ENCODE measurements at places on chromosomes 7 and 10.

DNA sequence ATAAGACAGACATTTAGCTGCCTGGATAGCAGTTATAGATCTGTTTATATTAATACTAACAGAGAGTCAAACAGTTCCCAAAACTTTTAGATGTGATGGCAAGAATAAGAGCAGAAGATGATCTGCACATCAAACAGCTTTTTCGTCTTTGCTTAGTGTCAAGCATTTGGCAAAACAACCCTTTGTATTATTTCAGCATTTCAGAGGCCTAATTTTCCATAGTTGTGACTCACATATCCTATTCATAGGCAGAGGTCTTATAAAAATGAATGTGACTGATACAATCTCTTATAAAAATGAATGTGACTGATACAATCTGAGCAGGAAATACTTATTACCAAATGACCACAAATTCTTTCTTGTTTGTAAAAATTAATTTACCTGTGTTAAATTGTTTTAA lies 71.2 kb downstream of the LRRTM3 start:
- DNase-seq, result no peak

GRCh38 chr7:20307119-20307518 lies 23.6 kb upstream of the ITGB8 start:
- peak; percentile 55 for DNase-seq

GRCh38 chr10:130159192-130159794 lies 23.1 kb downstream of the GLRX3 start:
- DNase-seq, result no peak

GRCh38 chr10:4181621-4182049 lies 396.6 kb upstream of the KLF6 start:
- DNase-seq, result no peak

GRCh38 chr7:12581897-12582296 lies 11.4 kb downstream of the SCIN start:
- DNase-seq, result no peak

GRCh38 chr10:42866115-42866995 lies 83.8 kb downstream of the BMS1 start:
- peak; percentile 67 for DNase-seq

- DNase-seq, result no peak
These were observed 22.7 kb upstream of the CBLL1 start for GRCh38 chr7:107721286-107721685.

DNA sequence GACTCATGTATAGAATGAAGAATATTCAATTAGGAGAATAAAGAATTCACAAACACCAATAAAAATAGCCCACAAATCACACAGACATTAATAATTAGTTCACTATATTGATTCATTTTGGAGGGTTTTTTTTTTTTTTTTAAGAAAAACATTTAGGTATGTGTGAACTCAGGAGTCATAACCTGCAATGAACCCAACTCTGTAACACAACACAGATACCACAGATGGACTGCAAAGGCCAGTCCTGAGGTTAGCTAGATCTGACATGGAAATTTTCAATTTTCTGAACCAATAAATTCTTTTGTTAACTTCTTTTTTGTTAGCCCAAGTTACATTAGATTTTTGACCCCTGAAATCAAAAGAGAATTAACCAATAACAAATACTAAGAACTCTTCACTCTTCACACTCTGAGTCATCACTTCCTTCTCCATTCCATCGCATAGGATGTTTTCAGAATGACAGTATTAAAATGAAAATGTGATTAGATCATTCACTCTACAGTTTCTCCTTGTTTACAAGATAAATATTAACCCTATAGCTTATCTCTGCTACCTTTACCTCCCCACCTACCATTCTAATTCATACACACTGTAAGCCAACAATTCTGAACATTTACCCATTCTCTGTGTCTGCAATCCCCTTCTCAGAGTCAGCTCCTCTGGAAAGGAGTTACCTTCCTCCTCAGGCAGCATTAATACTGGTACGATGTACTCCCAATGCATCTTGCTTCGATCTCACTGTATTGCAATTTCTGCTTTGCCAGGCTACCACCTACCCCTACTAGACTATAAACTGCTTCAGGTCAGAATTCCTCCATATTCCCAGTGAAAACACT lies 141.5 kb downstream of the LRRN3 start:
- peak; percentile 61 for DNase-seq

DNA sequence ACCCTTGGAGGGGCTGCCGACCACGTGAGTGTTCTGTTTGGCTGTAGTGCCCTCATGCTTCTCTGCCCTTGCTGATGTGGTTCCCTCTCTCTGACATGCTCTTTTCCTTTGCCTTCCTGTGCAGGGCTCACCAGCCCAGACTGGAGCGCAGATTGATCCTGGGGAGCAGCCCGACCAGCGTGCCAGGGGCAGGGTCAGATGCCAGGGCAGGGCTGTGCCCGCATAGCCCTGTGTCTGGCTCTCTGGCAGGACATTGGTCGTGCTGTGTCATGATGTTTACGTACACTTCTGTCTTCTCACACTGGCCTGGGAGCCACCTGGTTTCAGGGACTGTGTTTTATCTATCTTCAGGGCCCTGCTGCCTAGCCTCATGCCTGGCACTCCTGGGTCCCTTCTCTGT lies 300.8 kb downstream of the CAMK1D start:
- DNase-seq, result no peak

GRCh38 chr7:101308245-101309085 lies 13.1 kb downstream of the IFT22 start:
- DNase-seq, result peak; percentile 89

- no peak for DNase-seq
These were observed 9.7 kb downstream of the ABCA13 start for GRCh38 chr7:48180981-48181380.

DNA sequence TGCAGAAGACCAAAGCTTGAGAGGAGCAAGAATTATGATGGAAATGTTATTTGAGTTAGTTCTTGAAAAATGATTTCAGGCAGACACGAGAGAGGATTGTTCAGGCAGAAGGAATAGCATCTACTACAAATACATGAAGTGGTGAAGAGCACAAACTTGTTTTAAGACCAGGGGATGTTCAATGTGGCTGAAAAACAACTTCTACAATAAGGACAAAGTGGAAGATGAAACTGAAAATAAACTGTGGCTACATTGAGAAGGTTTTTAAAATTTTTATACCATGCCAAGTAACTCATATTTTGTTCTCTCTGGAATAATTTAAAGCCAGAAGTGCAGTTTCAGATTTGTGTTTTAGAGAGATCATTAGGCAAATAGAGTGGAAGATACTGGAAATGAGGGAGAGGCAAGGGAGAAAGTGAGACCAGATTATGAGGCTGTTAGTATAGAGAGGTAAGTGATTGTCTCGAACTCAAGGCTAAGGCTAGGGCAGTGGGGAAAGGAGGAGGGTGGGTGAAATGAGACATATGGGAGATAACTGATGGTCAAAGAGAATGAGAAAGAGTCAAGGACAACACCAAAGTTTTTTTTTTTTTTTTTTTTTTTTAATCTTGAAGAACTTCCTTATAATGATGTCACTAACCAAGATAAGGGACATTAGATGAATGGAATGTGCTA lies 115.4 kb downstream of the MDFIC start:
- DNase-seq, result no peak

- no peak for DNase-seq
These were observed 666 bp downstream of the SVIL start for GRCh38 chr10:29634105-29634504.

DNA sequence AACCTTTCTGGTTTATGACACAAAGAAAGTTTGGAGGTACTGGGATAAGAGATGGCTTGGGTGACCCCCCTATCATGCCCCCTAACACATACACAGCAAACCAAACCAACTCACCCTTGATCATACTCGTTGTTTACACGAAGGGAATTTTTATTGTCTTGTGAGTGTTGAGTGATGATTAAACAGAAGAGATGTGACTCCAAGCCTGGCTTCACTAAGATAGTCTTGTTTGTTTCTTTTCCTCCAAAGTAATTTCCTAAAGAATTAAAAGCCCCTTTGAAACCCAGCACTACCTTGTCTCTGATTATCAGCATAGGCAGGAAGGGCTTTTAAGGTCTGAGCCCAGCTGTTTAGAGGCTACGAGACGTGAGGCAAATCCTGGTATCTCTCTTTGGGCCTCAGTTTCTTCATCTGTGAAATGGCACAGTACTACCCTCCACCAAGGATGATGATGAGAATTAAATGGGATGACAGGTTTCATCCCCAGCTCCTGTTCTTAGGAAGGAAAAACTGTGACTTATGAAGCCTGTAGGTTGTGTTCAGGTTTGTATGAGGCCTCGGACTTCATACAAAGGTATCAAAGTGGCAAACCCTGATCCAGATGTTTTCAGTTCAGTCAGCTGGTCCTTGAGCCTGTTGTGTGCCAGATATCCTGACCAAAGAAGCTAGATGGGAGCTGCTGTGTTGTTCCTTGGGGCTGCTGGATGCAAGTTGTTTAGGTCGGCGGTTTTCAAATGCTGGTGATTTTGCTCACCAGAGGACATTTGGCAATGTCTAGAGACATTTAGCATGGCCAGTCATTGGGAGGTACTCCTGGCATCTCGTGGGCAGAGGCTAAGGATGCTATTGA lies 51.8 kb downstream of the TCF7L2 start:
- DNase-seq, result no peak

DNA sequence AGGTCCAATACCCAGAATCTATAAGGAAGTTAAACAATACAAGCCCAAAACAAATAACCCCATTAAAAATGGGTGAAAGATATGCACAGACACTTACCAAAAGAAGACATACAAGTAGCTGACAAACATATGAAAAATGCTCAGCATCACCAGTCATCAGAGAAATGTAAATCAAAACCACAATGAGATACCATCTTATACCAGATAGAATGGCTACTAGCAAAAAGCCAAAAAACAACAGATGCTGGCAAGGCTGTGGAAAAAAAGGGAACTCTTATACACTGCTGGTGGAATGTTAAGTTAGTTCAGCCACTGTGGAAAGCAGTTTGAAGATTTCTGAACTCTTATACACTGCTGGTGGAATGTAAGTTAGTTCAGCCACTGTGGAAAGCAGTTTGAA lies 331.1 kb downstream of the KIF20B start:
- no peak for DNase-seq

GRCh38 chr10:102644646-102645387 lies 538 bp downstream of the TRIM8 start:
- DNase-seq, result peak; percentile 68

DNA sequence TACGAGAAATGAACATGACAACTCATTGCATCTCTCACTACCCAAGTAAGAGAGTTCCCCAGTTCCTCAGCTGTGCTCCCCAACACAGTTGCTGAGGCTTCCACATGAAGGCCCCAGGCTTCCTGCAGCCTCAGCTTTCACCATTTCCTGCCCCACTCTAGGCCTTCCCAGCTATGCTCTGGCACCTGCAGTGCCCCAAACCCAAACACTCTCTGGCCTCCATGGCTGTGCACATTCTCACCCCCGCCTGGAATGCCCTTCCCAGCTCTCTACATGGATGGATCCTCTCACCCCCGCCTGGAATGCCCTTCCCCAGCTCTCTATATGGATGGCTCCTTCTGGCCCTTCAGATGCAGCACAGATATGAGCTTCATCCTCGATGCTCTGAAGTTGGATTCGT lies 61.3 kb downstream of the KIAA1549 start:
- DNase-seq, result no peak

GRCh38 chr7:149794661-149795060 lies 21.3 kb upstream of the ZNF467 start:
- no peak for DNase-seq

DNA sequence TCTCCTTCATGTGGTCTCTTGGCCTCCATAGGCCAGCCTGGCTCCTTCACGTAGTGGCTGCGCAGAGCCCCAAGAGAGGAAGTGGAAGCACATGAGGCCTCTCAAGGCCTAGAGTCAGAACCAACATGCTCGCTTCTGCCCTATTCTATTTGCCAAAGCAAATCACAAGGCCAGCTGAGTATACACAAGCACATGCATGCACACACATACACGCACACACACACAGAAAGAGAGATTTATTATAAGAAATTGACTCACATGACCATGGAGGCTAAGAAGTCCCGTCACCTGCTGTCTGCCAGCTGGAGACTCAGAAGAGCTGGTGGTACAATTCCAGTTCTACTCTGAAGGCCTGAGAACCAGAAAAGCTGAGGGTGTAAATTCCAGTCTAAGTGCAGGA lies 64.3 kb upstream of the NRP1 start:
- no peak for DNase-seq

DNA sequence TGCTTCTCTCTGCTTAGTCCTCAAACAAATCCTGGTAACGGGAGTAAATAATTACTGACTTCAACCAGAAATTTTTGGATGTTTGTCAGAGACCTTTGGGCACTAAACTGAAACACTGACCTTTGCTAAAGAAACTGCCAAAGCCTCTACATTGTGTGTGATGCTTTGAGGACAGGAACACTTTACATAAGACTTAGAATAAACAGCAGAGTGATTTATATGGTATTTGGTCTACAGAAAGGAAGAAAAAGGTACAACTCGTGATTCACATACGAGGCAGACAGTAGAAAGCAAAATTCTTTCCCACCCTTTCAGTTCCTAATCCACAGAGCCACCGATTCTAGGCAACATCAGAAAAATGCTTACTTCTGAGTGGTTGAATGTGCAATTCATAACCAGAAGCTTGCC lies 59.8 kb downstream of the SLC16A12 start:
- no peak for DNase-seq

DNA sequence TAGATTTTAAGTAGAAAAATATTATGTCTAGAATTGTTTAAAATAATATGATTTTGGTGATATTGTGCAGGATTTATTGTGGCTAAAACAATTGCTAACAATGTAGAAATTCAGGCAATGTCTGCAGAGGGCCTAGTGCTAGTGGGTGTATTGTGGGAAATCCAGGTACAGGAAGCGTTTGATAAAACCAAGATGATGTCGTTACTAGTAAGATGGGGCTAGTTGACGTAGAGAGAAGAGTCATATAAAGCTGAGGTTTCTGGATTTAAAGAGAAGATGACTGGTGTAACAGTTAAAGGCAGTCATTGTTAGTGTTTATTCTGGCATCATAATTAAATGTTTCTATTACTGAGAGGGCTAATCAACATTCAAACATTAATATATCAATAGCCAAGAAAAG lies 43.5 kb downstream of the ADK start:
- no peak for DNase-seq

- no peak for DNase-seq
These were observed 55.2 kb downstream of the TWIST1 start for GRCh38 chr7:19062216-19062615.

DNA sequence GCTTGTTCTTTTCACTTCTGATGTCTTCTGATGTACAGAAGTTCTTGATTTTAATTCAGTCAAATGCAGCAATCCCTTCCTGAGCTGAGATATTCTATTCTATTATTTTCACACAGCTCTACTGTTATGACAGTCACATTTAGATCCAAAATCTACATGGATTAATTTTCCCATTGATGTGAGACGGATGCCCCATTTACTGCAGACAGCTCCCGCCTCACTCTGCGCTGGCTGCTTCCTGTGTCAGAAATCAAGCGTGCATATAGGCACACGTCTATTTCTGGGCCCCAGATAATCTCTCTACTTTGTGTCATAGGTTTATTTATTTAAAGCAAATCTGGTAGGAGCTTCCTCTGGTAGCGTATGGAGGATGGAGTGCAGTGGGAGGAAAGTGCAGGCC lies 6.7 kb downstream of the BNIP3 start:
- DNase-seq, result no peak

DNA sequence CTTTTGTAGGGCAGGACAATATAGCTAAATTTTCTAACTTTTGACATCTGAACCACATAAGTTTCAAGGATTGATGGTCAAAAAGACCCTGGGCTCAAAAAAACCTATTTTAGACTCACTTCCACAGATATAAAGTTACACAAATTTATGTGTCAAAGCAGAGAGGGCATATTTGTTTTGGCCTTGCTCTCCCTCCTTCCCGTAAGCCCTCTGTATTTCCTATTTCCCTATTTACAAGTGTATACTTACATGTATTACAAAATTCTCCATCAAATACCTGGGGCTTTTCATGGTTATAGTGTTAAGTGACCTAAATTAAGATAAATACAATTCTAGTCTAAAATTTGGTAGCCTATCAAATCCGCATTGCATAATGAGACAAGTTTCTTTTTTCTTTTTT lies 2.6 kb downstream of the KDM7A start:
- no peak for DNase-seq
